ENCODE measurements at places on chromosomes 7 and 10.

- no peak for DNase-seq
Measured at GRCh38 chr7:41163991-41164390, 538.9 kb downstream of the INHBA start.

- DNase-seq, result no peak
Measured at GRCh38 chr10:114481055-114481454, 76.8 kb upstream of the AFAP1L2 start.

DNA sequence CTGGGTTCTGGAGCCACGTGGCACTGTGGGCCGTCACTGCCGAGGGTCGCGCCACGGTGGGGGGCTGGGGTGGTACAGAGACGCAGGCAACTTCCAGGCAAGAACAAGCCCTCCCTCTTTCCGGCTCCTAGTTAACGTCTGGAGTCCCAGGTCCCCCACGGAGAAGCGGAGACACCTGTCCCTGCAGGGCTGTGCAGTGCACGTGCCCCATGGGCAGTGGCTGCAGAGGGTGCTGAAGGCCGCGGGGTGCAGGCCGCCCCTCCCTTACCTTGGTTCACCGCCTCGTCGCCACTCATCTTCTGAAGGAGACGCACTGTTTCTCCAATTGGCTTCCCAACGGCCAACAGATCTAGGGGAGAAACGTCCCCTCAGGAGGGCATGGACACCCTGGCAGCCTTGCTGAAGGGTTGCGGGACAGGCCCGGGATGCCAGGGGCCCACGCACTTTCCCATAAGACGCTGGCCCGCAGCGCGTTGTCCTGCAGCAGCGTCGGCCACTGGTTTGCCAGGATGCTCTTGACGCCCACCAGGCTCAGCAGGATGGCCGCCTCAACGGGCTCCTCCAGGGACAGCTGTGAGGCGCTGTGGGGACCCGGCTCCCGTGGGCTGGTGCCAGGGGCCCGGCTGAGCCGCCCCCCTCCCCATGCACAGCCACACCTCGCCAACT, 24.3 kb upstream of the NKX6-2 start:
- no peak for DNase-seq

DNA sequence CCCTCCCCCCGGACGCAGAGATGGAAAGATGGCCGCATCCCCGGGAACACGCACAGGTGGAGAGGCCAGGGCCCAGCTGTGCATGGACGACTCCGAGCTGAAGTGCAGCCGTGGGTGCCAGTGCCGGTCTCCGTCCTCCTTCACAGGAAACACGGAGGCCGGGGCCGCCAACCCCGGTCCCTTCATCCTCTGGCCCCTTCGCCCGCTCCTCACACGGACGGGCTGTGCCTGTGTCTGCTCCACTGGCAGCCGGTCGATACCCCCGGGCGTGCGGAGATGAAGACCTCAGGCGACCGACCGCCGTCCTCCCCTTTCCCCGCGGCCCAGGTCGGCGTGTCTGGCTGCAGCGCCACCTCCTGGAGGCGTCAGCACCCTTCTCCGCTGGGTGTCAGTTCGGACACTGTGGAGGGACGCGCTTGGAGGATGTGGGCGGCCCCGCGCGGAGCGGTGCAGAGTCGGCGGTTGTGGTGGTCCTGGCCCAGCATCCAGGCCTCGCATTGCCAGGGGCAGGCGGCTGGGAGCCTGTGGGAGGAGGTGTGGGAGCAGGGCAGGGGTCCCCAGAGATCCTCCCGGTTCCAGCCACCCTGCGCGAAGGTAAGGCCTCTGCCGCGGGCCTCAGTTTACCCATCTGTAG, 9.9 kb downstream of the ZNF511 start:
- DNase-seq, result peak; percentile 78

GRCh38 chr10:69130251-69130650, 6.3 kb downstream of the VPS26A start:
- DNase-seq, result no peak

GRCh38 chr10:18229826-18230225, 89.6 kb downstream of the CACNB2 start:
- DNase-seq, result no peak

GRCh38 chr10:110860576-110861241, 11.0 kb upstream of the PDCD4 start:
- peak; percentile 71 for DNase-seq

GRCh38 chr10:71279590-71280170, 39.4 kb upstream of the SLC29A3 start:
- no peak for DNase-seq

DNA sequence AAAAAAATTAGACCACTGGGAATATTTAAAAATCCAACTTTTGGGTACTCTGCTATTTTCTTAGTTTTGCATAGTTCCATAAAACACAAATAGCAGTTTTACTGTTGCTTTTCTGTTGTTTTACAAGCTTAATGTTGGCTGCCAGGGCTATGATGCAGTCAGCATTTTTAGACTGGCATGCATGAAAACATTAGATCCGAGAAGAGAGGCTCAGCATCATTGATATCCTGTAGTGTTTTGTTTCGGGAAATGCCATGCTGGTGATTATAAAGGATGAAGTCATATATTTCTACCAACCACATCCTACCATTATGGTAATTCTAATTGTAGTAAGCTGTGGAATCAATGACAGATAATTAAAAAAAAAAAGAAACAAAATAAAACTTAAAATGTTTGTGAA, 104.6 kb downstream of the MBL2 start:
- no peak for DNase-seq

DNA sequence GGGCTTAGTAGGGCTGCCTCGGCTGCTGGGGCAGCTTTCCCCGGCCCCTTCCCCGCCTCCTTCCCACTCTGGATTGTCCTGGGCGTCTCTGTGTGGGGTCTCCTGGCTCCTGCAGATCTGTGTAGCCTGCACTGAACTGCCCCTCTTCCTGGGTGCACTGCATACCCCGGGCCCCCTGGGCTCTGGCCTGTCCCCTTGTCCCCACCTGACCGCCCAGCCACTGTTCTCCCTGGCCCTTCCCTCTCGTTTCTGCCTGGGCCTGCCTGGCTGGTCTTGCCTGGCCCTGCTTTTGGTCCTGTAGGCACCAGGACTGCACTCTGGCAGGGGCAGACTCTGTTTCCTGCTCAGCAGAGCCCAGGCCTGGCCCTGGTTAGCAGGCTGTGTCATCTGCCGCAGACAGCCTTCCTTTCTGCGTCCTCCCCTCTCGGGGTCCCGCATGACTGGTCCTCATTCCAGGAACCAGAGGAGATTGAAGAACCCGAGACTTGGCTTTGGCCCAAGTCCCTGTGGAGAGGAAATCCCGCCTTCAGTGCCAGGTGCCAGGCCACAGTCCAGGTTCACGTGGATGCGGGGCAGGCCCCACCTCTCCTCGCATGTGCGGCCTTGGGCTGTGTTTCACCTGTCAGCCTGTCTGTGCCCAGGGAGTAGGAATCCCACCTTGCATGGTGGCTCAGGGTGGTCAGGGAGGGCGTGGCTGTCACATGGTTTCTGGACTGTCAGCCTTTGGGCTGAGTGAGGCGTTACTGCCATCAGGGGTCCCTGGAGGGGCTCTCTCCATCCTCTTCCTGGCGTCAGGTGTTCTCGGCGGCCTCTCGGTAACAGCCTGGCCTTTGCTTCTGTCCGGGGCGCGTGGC, 9.2 kb downstream of the INPP5A start:
- no peak for DNase-seq

DNA sequence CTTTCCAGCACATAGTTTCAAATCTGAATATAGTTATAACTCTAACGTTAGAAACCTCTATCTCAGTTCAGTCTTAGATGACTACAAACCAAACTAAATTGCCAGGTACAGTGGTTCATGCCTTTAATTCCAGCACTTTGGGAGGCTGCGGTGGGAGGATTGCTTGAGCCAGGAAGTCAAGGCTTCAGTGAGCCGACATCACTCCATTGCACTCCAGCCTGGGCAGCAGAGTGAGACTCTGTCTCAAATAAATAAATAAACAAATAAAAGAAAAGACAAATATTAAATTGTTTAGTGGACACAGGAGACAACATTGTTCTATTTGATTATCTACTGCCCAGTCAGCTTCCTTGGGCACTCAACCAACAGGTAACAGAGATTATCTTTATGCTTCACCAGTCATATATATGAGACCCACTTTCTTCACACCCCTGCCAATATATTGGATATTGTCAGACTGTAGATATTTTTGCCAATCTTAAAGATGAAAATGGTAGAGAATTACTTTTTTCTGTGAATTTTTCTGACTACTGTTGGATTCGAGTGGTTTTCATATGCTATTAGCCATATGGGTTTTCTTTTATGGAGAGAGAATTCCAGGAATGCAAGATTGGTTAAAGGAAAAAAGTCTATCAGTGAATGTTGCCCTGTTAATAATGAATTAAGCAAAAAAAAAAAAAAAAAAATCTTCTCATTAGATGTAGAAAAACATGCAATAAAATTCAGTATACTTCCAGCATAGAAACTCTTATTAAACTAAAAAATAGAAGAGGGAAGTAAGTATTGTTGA, 16.0 kb downstream of the HDAC9 start:
- DNase-seq, result no peak

GRCh38 chr7:15524077-15524476, 37.7 kb downstream of the AGMO start:
- no peak for DNase-seq

DNA sequence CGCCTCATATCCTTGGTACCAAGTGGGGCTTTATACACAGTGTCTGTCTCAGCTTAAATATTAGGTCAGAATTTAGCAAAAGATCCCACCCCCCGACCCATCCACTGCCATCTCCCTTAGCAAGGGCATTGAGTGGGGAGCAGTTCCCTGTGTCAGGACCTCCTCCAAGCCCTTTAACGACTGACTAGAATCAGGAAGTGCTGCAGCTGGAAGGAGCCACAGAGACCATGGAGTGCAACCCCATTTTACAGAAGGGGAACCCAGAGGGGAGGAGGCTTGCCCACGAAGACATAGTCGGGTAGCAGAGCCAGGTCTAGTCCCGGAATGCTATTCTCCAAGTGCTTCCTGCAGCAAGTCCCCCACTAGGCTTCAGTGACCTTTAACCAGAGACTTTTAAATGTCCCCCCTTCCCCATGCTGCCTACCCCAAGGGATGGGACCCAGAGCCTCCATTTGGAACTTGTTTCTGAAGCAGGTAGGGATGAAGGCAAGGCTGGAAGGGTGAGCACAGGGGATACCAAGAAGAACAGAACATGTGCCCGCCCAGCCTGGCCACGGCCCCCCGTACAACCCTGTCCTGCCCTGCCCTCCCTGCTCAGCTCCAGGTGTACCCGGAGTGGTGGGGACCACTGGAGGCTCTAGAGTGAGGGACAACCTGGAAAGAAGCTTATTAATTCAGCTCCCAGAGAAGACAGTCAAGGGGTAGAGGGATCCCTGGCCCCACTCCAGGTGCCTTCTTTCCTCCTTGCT, 41.3 kb downstream of the C10orf105 start:
- DNase-seq, result no peak

GRCh38 chr7:139619367-139619657, 95.8 kb downstream of the CLEC2L start:
- DNase-seq, result no peak
